Endothelial cell of umbilical vein (primary cell): ENCODE measurements at places on chromosomes 1 and 21. TPM values are rescaled to one million over a fixed set of nuclear protein-coding genes. Genes with fewer than 3 reads are reported as not detected.

The MCOLN3 gene
- 0.06 TPM in 1 of 2 replicates, not detected in the other for polyA plus RNA-seq

The FALEC gene
- not detected in 2 replicates for polyA plus RNA-seq

- DNase-seq: no peak
These were observed 36.8 kb downstream of the GADD45A start for GRCh38 chr1:67721650-67722291.

- DNase-seq: no peak
These were observed 62.9 kb upstream of the LRRC7 start for GRCh38 chr1:69504730-69505252.

GRCh38 chr1:84773195-84773594 is 82.9 kb upstream of the SSX2IP start:
- no peak for DNase-seq

DNA sequence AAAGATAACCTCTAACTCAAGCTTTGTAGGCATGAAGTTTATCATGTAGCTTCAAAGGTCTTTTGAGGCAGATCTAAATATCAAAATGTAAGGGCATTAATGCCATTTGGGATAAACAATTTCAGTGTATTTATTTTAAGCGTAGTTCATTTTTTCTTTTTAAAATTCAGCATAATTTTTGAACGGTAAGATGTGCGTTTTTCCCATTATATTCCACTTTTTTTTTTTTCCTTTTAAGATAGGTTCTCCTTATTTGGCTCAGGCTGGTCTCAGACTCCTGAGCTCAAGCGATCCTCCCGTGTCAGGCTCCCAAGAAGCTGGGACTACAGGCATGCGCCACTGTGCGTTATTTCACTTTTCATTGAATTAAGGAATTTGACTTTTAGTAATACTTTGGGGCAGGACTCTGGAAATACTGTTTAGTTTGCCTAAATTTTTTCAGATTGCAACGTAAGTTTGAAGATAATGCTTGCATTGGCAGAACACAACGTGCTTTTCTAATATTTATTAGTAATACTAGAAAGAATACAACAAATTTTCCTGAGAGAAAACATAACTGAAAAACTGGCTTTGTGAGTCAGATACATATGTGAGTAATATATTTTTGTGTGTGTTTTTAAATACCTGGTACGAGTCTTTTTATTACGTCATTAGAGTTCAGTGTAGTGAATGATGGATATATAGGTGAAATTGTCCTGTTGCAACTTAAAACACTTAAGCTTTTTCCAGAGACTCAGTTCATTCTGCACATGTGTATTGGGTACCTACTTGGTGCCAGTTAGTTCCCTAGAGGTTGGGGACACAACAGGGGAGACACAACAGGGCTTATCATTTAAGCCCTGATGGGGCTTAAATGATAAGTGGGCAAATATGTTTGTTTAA is 2.2 kb downstream of the RALGPS2 start:
- DNase-seq: no peak

The HPCAL4 gene
- polyA plus RNA-seq: not detected in 2 replicates

DNA sequence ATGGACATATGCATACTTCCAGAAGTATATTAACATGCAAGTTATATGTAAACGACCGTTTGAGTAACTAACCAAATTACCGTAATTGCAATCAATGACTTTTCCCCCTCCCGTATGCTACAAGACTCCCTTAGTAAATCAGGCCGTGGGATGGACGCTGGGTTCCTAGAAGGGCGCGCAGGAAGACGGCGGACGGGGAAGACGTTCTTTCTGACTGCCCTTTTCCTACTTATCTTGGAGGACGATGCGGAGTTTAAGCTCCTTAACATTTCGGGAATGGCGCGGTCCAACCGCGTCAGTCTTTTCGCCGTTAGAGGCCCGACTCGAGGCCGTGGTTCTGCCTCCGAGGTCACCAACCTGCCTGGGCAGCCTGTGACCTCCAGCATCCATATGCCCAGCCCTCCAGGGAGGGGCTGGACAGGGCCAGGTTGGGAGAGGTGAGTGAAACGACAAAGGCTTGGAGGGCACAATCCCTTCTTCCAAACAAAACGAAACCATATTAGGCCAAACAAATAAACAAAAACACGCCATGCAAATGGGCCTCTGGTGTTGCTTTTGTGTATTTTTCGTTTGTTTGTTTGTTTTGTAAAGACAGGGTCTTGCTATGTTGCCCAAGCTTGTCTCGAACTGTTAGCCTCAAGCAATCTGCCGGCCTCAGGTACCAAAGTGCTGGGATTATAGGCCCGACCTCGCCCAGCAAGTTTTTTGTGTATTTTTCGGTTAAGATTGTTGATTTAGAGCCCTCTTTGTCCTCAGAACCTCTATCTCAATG is 873 bp upstream of the PI4KB start:
- DNase-seq: no peak

- DNase-seq: peak; percentile 35
These were observed 21.5 kb upstream of the LEFTY2 start for GRCh38 chr1:225962440-225962975.

GRCh38 chr1:244971552-244972216 is 107.3 kb upstream of the HNRNPU start:
- no peak for DNase-seq

DNA sequence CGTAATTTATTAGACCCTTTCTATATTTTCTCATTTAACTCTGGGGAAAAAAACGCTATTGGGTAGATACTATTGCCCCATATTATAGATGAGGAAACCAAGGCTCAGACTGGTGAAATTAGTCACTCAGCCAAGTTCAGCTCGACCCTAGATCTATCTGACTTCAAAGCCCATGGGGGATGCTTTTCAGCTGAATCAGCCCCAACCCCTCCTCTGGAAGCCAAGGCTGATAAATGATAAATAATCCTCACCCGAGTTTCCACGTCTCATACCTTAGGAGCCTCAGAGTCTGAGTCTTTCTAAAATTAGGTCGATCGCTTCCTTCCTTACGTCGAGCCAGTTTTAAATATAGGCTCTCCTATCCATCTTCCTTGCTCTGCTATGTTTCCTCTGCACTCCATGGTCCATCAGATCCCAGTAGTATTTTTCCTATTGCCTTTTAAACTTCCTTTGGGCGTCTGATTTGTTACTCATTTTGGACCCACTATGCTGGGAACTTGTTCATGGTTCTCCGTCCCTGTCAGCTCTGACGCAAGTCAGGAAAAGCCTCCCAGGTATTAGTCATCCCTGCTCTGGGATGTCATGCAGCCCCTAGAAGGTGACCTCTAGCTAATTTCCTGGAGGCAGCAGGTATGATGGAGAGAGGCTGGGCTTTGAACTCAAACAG is 122.8 kb downstream of the PLPP3 start:
- peak; percentile 71 for DNase-seq

- no peak for DNase-seq
These were observed 8.5 kb downstream of the CAMK2N1 start for GRCh38 chr1:20477348-20478056.

GRCh38 chr1:212699625-212700222 is at the start of gene BATF3:
BATF3 (minus strand) TSS chr1:212699840; CDS start chr1:212699762, 78 bp downstream.
- DNase-seq: no peak

GRCh38 chr21:35508139-35508888 is 459.2 kb upstream of the RUNX1 start:
- no peak for DNase-seq

GRCh38 chr1:36775716-36776115 is 258.6 kb downstream of the GRIK3 start:
- no peak for DNase-seq

The ASAP3 gene
- 12.5 and 14.8 TPM in 2 replicates for polyA plus RNA-seq

The ADORA3 gene
- polyA plus RNA-seq: 0.03 TPM in 1 of 2 replicates, not detected in the other

DNA sequence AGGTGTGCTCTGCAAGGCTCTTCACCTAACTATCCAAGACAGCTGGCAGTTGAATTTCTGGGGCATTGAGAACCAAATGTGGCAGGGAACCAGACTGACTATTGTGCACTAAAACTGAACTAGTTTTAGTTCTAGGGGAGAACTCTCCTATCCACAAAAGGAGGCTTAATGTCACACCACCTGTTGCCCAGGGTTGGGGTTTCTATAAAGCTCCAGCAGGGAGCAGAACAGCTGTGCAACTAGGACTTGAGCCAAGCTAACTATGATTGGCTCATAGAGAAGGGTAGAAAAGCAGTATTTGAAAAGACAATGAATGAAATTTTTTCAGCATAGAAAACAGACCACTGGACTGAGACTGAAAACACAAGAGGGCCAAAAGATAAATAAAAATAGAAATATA is 53.3 kb upstream of the FGGY start:
- no peak for DNase-seq

GRCh38 chr1:1245817-1246576 is 525 bp downstream of the C1QTNF12 start:
- no peak for DNase-seq

- peak; percentile 56 for DNase-seq
These were observed 1.6 kb downstream of the C1orf21 start for GRCh38 chr1:184388319-184388889.

The LDLRAD1 gene
- polyA plus RNA-seq: not detected in 2 replicates

The TEX38 gene
- not detected in 2 replicates for polyA plus RNA-seq

The RNU1-2 gene
- polyA plus RNA-seq: under 0.01 and 206 TPM in 2 replicates

DNA sequence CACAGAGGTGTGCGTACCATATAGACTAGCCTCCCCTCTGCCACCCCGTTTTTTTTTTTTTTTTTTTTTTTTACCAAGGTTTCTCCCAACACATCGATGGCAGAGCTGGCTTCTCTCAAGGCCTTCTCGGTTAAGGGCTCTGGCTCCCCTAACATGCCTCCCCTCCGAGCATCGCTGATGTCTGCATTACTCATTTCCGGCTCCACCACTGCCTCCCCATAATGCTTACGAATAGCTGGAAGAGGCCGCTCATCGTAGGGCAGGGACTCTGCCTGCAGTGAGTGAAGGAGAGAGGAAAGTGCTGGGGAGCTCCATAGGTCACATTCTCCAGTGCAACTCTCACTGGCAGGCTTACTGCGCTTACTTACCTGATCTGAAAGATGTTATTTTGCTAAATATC is 20.6 kb downstream of the CEP104 start:
- no peak for DNase-seq

DNA sequence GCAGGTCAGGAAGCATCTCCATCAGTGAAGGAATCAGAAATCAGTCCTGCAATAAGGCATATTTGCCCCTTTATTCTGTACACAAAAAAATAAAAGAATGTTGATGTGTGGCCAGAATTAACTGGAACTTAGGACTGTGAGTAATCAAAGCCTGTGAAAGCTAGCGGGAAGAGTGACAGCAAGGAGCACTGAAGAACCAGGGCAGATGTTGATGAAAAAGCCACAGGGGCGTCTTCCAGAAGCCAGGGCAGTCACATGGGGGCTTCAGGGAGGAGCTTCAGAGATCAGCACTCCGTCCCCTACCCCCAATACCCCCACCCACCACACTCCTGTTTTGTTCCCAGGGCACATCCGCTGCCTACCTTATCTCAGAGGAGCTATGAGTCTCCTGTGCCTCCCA is 502.8 kb downstream of the AJAP1 start:
- DNase-seq: no peak

GRCh38 chr1:14922942-14923726 is 230.4 kb upstream of the TMEM51 start:
- DNase-seq: no peak

DNA sequence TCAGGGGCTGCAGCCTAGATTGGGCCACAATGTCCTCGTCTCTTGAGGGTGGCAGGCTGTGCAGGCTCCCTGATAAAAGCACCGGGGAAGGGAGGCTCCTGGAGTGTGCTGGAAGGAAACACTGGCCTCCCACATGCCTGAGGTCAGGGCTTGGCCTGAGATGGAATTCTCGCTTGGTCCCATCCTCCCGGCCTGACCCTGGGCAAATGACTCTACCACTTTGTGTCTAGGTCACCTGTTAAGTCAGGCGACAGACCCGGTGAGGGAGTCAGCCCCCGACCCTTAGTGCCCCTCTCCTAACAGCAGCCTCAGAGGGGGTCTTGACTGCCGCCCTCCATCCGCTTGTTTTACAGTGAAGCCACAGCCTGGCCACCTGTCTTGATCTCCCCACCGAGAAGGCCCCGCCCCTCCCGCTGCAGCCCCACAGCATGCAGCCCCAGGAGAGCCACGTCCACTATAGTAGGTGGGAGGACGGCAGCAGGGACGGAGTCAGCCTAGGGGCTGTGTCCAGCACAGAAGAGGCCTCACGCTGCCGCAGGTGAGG is 2.5 kb downstream of the SMIM1 start:
- DNase-seq: no peak

The IL19 gene
- not detected in 2 replicates for polyA plus RNA-seq

GRCh38 chr21:22351076-22351475 is 1352.9 kb downstream of the NCAM2 start:
- DNase-seq: no peak

DNA sequence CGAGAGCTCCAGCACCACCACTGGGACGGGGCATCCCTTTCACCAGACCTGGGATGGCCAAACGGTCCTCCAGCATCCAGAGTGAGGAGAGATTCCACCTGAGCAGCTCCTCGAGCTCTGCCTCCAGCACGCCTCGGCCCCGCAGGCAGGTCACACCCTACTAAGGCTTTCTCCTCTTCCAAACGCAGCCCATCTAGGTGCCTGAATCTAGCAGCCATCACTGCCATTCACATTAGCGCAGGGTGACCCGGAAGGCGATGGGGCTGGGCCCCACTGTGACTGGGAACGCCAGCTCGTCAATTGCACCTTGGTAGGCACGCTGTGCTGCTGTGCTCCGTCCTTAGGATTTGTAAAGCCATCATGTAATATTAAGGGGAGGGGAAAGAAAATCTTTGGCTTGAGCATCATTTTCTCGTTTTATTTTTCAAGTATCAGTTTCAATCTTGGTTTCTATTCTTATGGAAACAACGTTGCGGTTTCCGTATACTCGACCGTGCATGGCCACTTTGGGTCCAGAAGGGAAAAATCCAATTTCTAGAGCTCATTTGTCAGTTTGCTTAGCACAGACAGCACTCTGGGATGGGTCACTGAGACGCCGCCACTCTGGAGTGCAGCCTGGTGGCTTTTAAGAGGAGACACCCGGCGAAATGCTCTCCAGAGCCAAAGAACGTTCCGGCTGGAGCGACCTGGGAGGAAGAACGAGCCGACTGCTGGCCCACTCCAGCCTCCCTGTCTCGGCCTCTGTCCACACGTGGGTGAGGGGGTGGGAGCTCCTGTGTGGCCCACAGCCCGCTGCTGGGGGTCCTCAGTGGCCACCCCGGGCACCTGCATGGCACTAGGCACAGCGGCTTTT is 173.6 kb downstream of the PRDM16 start:
- no peak for DNase-seq

DNA sequence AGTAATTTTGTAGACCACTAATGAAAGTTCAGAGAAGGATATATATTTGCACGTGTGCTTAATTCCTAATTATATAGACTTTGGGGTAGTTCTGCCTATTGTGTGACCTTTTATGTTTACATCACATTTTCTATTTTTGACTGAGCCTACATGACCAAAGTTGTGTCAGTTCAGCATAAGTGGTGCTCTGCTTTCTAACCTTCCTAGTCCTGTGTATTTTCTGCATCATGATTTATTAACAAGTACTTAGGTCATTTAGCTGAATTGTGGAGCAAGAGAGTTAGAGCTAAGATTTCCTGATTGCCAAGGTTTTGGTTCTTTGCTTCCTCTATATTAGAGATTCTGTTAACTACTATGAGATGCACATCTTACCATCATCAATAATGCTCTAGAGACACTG is 176.0 kb downstream of the C1orf21 start:
- DNase-seq: no peak

The PTPRU gene
- polyA plus RNA-seq: 0.58 and 0.72 TPM in 2 replicates
